ENCODE measurements at places on chromosomes 2 and 18.
A peak's percentile ranks its signal among the peaks of the same experiment; 100 is the strongest.

DNA sequence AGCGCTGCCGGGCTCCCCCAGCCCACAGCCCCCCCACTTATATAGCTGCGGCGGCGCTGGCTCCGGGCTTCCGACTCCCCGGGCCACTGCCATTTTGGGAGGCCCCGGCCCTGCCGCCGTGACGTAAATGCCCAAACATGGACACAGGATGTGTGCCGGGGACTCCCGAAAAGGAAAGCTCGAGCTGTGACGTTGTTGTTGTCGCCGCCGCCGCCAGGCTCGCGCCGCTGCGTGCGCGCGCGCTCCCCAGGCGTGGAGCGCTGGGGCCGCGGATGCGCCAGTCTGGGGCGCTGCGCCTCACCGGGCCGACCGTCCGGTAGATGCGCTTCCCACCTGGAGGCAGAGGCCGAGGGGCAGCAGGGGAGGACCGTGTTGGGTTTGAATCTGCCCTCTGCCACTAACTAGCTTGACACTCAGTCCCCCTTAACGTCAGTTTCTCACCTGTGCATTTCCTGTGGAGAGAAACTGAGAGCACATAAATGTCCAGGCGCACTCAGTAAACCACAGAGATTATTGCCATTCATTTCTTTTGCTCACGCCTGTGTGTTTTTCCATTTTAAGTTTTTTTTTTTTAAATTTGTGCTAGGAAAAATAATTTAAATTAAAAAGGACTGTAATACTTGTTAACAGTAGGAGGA is at the start of gene EGR4:
EGR4 (minus strand) TSS at position 15 of the 638 bp plus-strand sequence. CDS start 231 bp downstream, outside the sequence.
- DNase-seq, result peak; percentile 59

DNA sequence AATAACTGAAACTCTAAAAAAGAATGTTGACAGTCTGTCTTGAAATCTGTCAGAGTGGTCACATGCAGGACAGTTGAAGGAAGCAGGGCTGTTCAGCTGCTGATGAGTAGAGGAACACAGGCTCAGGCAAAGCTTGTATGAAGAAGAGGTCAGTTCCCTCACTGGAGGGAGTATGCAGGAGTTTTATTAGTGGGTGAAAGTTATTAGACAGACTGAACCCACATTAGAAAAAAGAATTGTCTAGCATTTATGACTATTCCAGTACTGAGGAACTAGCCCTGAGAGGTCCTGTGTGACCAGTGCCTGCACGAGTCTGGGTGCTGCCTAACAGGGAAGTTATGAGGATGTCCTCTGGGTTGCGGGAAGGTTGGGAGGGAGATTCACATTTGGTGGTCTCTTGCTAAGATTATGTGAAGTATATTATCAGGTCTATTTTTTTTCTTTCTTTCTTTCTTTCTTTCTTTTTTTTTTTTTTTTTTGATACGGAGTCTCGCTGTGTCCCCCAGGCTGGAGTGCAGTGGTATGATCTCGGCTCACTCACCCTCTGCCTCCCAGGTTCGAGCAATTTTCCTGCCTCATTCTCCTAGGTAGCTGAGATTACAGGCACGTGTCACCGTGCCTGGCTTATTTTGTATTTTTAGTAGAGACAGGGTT is 9.6 kb downstream of the TET3 start:
- DNase-seq, result no peak

- no peak for DNase-seq
Measured at GRCh38 chr2:71692621-71693277, 239.4 kb downstream of the DYSF start.

GRCh38 chr2:167423731-167424130 is 535.5 kb downstream of the XIRP2 start:
- no peak for DNase-seq

GRCh38 chr2:215601990-215602721 is 166.3 kb upstream of the FN1 start:
- no peak for DNase-seq

- no peak for DNase-seq
Measured at GRCh38 chr2:41431756-41432155, 616.1 kb upstream of the PKDCC start.

GRCh38 chr2:156057647-156058046 is 274.9 kb downstream of the NR4A2 start:
- no peak for DNase-seq

DNA sequence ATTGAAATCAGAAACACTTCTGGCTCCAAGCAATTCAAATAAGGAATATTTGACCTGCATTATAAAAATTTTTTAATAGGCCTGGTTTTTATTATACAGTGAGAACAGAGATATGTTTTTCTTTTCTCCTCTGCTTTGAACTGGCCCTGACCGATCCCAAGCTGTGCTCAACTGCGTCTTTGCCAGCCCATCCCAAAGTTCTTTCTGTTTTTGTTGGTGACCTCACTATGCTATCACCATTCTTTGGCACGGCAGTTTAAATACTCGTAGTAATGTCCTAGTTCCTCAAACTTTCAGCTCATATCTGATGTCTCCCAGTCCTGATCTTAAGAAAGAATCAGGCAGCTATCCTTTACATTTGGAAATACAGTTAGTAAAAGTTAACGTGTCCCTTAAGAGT is 42.3 kb upstream of the NETO1 start:
- DNase-seq, result no peak

DNA sequence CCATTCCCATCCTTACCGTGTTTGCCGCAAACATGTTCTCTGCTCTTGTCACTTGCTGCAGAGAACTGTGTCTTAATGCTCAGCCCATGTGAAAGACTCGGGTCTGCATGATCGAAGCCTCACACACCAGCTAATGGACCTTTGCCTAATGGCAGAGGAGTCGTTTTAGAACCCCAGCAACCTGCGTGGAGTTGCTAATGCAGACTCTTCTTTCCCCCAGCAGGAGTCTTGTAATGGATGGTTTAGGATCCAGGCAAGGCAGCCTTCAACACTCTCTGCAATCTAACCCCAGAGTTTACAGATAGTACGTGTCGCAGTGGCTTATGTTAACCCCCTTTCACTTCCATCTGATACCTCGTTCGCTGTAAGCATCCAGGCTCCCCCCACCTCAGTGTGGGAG is 316.4 kb downstream of the AGAP1 start:
- no peak for DNase-seq

GRCh38 chr18:10101729-10102128 is 187.9 kb downstream of the VAPA start:
- no peak for DNase-seq

DNA sequence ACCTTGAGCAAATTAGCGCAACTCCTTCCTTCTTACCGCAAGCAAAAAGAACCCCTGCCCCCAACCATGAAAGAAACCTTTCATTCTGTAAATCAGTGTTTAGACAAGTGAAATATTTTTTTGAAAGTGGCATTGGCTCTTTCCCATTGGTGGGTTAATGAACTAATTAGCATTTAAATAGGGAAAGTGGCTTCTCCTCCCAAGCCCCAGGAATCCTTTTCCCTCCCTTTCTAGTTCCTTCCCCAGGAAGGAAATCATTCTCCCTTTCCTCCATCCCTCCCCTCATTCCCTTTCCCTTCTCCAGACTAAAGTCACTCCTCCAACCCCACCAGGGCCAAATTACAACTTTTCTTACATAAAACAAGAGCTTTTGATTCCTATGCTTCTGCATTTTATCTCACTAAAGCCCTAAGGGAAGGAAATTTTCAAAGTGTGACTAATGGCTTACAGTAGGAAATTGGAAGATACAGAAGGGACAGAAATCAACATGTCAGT is 22.9 kb upstream of the TYMS start:
- DNase-seq, result peak; percentile 5

DNA sequence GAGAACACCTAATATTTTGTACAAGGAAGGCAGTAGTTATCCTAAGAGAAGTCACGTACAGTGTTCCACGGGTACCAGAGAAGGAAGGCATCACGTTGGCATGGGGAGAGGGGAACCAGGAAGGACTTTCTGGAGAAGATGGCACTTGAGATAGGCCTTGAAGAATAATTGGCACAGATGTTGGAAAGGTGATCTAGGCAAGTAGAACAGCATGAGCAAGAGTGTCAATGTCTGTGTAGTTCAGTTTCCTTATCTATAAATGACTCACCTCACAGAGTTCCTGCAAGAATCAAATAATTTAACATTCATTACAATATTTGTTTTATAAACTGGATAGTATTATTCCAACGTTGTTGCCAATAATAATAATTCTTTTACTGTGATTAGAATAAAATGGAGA is 48.3 kb upstream of the BZW1 start:
- DNase-seq, result no peak

DNA sequence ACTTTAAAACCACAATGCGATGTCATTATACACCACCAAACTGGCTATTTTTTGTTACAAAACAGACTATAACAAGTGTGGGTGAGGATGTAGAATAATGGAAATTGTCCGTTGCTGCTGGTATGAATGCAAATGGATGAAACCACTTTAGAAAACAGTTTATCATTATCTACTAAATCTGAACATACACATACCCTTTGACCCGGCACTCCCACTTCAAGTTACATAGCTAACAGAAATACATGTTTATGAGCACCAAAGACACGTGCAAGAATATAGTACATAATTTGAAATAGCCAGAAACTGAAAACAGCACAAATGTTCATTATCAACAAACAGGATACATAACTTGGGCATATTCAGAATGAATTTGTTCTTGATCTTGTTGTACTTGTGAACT is 206.4 kb upstream of the CHAC2 start:
- DNase-seq, result no peak

DNA sequence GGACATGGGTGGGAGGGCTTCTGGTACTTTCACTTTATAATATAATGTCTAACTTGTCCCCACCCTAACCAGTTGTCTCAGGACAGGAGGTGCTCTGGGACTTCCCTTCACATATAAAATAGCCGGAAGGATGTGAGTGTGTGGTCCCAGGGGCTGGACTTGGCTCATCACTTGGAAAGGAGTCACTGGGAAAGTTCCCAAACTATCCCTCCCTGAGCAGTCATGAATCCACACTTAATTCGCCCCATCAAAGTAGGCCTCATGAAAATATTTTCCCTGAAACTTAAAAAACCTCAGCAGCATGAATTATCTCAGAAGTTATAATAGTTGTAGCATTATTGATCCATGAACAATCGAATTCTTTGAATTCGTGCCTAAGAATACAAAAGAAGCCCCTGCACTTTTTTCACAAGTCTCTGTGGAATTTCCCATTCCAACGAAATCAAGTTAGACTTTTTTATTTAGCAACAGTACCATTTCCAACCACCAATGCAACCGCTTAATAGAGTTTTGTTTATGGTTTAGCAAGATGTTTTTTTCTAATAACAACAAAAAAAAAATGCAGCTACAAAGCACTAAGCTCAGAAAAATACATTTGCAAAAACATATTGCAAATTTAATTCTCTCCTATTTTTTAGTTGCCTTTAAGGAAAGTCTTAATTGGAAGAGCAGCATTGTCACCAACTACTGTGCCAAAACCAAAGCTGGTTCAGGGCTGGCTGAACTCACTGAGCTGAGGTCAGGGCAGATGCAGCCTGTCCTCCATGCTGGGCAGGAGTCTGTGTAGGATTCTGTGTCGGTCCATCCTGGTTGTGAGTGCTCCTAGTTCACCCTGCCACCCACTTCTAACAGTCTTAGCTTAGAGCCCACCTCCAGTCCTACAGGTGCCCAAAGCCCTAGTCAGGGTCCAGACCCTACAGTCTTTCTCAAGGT is 68.8 kb upstream of the SPTBN1 start:
- DNase-seq, result no peak

DNA sequence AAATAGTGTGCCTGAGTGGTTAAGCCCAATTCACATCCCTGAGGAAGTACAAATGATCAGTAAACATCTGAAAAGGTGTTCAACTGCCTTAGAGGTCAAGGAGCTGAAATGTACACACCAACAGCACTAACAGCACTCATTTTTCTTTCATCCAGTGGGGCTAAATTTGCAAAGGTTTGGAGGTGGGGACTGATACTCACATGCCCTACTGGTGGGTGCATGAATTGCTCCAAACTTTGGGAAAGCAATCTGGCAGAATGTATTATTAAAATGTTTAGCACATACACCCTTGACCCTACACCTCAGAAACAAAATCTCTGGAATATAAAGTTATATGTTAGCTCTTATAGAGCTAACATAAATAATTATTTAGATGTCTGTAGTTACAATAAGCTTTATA is 19.0 kb upstream of the FAM178B start:
- DNase-seq, result no peak

GRCh38 chr2:122203523-122203922 is 448.1 kb downstream of the TSN start:
- no peak for DNase-seq

GRCh38 chr18:58338961-58339592 is 289.8 kb downstream of the ALPK2 start:
- DNase-seq, result peak; percentile 29

- no peak for DNase-seq
Measured at GRCh38 chr2:230737300-230737699, 24.7 kb downstream of the CAB39 start.
